ENCODE measurements at places on chromosomes 12 and 14.

- DNase-seq, result no peak
Observed at GRCh38 chr14:92426237-92426636, 87.3 kb upstream of the RIN3 start.

- DNase-seq, result no peak
Observed at GRCh38 chr14:100767788-100768536, 41.3 kb downstream of the DLK1 start.

GRCh38 chr12:19273482-19274330 is 144.2 kb downstream of the PLEKHA5 start:
- peak; percentile 37 for DNase-seq

- no peak for DNase-seq
Observed at GRCh38 chr14:59215322-59215721, 26.9 kb downstream of the DAAM1 start.

GRCh38 chr12:110790301-110790700 is 47.6 kb upstream of the PPP1CC start:
- DNase-seq, result no peak

- DNase-seq, result no peak
Observed at GRCh38 chr14:95234426-95234825, 77.1 kb upstream of the DICER1 start.

DNA sequence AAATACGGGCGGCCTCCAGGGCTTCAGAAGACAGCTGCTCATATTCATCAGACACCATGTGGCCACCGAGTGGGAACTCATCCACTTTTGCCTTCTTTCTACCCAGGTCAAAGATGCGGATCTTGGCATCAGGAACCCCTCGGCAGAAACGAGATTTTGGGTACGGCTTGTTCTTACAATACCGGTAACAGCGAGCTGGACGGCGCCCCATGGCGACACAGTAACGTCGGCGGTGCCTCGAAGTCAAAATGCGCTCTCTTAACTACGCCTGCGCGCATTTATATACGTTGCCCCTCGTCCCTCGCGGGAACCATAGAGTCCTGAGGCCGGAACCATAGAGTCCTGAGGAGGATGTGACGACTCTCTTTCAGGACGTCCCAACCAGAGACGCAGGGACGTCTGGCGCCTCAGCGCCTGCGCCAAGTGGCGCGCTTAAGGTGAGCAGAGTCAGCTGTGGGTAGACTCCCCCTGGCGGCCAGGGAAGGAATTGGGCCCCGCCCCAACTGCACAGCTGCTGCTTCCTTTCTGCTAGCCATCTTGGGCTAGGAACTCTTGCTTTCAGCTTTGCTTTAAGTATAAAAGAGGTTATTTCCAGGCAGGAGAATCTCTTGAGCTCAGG is at the start of gene RPL10L:
RPL10L (minus strand) TSS at position 256 of the 619 bp plus-strand sequence; CDS start at position 211, 45 bp downstream.
- no peak for DNase-seq

DNA sequence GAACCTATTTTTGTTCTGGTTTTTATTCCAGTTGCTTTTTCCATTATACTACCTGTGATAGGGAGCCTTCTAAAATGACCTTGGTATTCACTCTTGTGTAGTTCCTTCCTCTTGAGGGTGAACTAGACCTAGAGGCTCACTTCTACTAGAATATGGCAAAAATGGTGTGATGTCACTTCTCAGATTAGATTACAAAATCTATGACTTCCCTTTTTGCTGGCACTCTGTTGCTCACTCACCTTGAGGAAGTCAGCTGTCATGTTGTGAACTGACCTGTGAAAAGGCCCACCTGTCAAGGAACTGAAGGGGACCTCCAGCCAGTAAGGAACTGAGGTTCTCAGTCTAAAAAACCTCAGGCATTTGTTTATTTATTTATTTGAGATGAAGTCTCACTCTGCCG is 5.7 kb downstream of the MIPOL1 start:
- DNase-seq, result no peak

- DNase-seq, result no peak
Observed at GRCh38 chr14:61598980-61599379, 96.3 kb upstream of the HIF1A start.

- no peak for DNase-seq
Observed at GRCh38 chr14:36580141-36580855, 2.1 kb downstream of the NKX2-8 start.

DNA sequence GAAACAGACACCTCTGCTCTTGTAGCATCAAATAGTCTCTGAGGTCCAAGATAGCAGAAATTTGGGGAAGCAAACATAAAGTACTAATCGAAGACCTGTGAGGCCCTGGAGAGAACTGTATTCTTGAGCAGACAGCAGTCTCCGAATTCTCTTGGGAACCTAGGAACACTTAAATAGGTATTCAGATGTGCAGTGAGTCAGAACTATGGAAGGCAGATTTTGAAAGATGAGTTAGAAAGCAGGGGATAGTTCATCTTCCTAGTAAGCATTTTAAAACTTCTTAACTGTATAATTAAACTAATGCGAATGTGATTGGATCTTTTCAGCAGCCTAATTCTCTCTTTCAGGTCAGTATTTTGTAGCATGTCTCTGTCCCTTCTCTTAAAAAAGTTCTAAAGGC is 30.6 kb downstream of the NAA30 start:
- DNase-seq, result no peak

- peak; percentile 71 for DNase-seq
Observed at GRCh38 chr14:100341301-100342031, 18.3 kb downstream of the SLC25A47 start.

DNA sequence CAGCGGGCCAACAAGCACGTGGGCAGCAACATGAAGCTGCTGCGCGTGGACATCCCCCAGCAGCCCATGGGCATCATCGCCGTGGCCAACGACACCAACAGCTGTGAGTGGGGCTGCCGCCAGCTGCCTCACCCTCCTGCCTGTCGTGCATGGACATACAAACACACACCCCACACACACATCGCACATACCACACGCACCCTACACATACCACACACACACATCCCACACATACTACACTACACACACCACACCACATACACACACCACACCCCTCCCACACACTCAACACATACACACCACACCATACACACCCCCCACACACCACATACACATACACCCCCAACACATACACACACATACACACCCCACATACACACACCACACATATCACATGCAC is 25.2 kb upstream of the NXPH4 start:
- no peak for DNase-seq

DNA sequence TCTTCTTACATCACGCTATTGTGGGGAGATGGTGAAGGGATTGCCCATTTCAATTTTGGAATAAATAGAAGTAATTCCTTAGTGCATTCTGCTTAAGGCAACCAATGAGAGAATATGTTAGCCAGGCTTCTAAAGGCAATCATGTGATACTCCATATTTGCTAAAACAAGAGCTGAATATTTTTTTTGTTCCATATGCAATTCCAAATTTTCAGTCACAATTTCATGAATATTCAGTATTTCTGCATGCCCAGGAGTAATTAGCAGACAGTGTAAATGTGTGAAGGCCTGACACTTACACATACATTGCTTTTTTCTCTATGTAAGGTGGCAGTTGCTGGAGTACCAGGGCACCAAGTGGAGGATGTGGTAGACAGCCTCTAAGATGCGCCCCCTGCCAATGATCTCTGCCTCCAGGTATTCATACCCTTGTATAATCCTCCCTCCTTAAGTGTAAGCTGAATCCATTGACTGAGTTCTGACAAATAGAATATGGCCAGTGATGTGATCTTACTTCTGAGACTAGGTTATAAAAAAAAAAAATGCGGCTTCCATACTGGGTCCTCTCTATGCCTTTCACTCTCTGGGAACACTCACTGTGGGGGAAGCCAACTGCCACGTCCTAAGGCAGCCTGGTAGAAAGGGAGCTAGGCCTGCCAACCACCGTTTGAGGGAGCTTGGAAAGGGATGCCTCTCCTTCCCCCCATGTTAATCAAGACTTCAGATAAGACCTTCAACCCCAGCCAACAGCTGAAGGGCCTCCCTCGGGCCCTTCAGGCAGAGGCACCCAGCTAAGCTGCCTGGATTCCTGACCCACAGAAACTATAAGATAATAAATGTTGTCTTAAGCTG is 62.7 kb upstream of the PTGR2 start:
- no peak for DNase-seq

DNA sequence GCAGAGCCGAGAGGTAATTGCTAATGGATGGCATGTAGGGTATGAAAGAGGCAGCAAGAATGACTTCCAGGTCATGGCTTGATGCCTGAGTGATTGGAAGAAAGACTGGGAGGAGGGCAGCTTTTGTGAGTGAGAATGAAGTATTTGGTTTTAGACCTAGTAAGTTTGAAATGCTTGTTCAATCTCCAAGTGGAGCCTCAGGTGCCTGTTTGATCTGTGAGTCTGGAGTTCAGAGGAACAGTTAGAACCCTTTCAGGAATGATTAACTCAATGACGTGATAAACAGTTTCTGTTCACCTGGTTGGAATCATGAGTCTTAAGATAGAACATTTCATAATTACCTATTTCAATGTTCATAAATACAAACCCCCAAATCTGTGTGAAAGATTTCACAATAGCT is 10.4 kb downstream of the KCNJ8 start:
- DNase-seq, result no peak

DNA sequence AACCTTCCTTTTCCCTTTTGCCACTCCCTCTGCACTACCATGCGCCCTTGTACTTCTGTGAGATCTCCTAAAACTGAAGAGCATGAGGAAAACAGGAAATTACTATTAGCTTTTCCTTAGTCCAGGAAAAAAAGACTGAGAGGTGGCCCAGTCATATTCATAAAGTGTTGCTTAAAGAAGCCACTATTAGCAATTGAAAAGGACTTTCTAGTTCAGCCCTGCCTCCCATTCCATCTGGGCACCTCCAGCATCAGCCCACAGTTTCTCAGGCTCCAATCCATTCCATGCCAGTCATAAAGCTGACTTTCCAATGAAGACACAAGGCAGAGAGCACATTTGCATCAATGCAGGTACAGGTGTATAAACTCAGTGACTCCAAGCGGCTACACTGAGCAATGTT is 19.9 kb upstream of the AMIGO2 start:
- DNase-seq, result no peak

DNA sequence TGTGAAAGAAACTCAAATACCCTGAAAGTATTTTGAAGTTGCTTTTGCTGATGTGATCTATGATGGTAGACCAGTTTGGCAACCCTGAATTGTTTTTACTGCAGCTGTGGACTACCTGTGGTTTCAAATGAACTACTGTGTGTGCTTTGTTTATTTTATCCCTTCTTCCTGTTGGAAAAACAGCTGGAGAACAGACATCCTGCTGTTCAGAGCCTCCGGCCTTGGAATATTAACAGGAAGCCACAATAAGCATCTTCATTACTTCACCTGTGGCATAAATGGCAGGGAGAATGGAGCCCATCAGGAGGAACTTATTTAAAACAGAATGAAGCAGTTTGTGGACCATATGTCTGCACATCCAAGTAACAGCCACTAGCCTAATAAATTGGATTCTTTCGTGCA is 104.8 kb downstream of the DUSP6 start:
- no peak for DNase-seq

- DNase-seq, result no peak
Observed at GRCh38 chr12:52190860-52191729, 719 bp downstream of the KRT80 start.

GRCh38 chr14:103856607-103857006 is 9.2 kb upstream of the PPP1R13B start:
- DNase-seq, result no peak

DNA sequence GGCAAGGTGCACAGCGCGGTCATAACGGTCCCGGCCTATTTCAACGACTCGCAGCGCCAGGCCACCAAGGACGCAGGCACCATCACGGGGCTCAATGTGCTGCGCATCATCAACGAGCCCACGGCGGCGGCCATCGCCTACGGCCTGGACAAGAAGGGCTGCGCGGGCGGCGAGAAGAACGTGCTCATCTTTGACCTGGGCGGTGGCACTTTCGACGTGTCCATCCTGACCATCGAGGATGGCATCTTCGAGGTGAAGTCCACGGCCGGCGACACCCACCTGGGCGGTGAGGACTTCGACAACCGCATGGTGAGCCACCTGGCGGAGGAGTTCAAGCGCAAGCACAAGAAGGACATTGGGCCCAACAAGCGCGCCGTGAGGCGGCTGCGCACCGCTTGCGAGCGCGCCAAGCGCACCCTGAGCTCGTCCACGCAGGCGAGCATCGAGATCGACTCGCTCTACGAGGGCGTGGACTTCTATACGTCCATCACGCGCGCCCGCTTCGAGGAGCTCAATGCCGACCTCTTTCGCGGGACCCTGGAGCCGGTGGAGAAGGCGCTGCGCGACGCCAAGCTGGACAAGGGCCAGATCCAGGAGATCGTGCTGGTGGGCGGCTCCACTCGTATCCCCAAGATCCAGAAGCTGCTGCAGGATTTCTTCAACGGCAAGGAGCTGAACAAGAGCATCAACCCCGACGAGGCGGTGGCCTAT is 875 bp downstream of the HSPA2 start:
- no peak for DNase-seq

DNA sequence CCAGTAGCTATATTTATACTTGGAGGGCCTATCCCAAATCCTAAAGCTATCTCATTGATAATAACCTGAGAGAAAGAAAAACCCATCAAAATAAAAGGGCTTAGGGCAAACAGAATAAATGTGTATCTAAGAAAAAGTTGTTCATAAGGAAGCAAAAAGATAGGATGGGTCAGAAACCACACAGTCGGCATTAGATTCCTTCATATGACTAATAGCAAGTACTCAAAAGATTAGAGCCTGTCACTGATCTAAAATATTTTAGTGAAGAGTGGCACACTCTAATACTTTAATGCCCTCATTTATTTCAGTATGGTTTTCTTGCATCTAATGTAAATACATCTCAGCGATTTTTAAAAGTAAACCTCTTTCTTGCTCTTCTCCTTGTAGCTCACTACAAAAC is 17.1 kb upstream of the NAV3 start:
- no peak for DNase-seq

- no peak for DNase-seq
Observed at GRCh38 chr12:32419520-32419960, 20.2 kb downstream of the FGD4 start.

- DNase-seq, result no peak
Observed at GRCh38 chr14:38225946-38226345, 18.2 kb downstream of the SSTR1 start.

DNA sequence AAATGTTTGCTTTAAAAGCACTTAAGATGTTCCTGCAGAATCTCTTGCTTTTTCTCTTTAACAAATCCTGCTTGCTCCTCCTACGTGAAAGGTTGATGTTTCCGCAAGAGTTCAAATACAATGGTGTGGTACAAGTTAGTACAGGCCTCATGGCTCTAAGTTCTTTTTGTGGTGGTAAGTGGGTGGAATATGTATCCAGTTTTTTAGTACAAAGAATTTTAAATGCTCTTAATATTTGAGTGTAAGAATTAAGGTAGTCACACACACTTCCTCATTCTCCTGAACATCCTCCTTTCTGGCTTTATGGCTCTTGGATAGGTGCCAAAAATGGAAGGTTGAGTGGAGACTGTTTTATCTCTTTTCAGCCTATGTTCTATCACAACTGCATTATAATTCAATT is 1.8 kb downstream of the OTOGL start:
- DNase-seq, result no peak

- no peak for DNase-seq
Observed at GRCh38 chr14:92994131-92994676, 71.3 kb downstream of the CHGA start.

GRCh38 chr14:88831284-88831683 is 6.8 kb downstream of the TTC8 start:
- DNase-seq, result no peak
